ENCODE measurements at places on chromosomes 16 and 17.

DNA sequence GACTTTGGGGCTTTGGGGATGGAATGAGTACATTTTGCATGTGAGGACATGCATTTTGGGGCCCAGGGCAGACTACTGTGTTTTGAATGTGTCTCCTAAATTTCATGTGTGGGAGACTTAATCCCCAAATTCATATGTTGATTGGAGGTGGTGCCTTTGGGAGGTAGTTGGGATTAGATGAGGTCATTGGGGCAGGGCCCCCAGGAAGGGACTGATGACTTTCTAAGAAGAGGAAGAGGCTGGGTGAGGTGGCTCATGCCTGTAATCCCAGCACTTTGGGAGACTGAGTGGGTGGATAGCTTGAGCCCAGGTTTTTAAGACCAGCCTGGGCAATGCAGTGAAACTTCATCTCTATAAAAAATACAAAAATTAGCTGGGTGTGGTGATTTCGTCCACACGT is 42.8 kb upstream of the RAI1 start:
- no peak for DNase-seq

GRCh38 chr16:19674485-19674884 is 43.5 kb downstream of the KNOP1 start:
- DNase-seq, result no peak

DNA sequence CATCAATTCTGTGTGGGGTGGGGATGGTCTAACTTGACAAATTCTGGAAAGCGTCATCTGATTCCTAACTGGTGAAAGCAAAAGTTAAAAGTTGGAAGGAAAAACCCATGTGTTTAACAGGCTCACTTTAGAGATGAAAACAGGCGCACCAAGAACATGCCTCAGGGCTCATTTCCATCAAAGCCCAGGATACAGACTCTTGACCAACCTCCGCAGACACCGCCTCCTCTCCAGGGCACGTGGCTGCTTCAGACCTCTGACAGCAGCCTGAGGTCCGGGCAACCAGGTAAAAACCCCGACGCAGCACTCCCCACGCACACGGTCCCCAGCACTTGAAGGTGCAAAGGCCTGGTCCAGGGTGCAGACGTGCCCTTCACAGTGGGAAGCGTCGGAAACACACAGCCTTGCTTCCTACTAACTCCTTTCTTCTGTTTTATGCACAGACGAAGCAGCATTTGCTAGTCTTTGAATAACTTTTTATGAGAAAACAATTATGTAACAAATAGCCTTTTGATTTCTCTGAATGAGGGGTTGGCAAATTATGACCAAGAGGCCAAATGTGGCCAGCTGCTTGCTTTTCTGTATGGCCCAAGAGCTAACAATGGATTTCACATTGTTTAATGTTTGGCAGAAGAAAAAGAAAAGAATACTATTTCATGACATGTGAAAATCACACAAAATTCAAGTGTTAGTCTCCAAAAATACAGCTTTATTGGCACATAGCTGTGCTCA is 44.2 kb upstream of the TRAP1 start:
- no peak for DNase-seq

DNA sequence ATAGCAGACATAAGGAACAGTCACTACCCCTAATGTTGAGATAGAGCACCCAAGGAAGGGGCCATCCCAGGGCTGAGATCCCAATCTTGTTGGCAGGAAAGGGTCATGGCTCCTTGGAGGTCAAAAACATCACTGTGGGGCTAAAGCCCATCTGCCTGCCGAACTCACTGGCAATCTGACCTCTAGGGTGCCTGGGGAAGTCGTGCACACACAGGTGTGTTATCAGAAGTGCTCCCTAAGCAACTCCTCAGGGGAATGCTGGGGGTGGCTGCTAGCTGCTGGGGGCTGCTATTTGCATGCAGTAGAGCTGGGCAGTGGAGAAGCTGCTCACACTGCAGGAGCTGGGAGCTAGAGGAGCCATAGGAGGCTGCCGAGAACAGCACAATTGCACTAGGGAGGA is 47.5 kb upstream of the PHOSPHO1 start:
- no peak for DNase-seq

GRCh38 chr17:75571885-75572215 is 15.8 kb upstream of the MYO15B start:
- DNase-seq, result no peak

- DNase-seq, result no peak
These were observed 297.1 kb upstream of the MAF start for GRCh38 chr16:79897453-79898146.

- DNase-seq, result no peak
These were observed 36.1 kb downstream of the HIC1 start for GRCh38 chr17:2090804-2091534.

DNA sequence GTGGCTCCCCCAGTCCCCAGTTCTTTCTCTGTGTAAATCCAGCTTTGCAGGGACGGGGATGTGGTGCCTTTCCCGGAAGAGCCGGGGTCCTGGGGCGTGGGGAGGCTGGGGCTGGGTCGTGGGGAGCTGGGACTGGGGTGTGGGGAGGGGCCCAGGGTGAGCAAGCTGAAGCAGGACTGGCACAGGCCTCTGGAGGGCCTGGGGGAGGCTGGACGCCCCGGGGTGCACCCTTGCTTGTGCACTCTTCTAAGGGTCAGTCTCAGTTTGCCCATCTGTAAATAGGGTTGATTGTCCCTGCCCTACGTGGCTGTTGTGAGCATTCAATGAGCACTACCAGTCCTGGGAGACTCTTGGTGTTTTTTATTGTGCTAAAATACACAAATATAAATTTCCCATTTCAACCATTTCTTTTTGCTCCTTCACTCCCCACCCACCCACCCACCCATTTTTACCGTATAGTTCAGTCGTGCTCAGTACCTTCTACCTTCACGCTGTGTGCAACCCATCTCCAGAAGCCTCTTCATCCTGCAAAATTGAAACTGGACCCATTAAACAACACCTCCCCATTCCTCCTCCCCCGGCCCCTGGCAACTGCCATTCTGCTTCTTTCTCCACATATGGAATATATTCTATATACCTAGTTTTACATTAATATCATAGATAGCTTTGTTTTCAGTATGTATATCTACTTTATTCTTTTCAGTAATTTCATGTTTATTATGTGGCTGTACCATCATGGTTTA is 7.8 kb upstream of the TBC1D3B start:
- DNase-seq, result no peak
